GM23338 (cell line): ENCODE measurements at places on chromosomes 1 and 21.

- no peak for DNase-seq
Observed at GRCh38 chr21:42026082-42026435, 15.9 kb upstream of the ZBTB21 start.

GRCh38 chr1:19976317-19977003, 3.0 kb downstream of the PLA2G2A start:
- DNase-seq: no peak

DNA sequence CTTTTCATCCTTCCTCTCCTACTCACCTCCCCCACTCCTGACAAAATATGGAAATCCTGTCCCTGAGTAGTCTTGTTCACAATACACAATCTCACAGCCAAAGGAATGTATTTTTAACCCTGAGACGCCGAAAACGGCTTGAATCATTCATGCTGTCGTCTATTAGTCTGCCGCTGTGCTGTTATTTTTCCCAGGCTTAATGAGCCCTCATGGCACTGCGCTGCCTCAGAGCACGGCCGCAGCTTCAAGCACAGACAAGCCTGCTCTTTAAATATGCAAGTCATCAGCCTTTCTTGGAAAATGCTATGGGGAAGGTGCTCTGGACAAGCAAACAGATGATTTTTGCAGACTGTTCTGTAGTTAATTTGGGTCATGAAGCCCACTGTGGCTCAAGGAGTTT, 302.7 kb downstream of the DISC1 start:
- peak; percentile 46 for DNase-seq

DNA sequence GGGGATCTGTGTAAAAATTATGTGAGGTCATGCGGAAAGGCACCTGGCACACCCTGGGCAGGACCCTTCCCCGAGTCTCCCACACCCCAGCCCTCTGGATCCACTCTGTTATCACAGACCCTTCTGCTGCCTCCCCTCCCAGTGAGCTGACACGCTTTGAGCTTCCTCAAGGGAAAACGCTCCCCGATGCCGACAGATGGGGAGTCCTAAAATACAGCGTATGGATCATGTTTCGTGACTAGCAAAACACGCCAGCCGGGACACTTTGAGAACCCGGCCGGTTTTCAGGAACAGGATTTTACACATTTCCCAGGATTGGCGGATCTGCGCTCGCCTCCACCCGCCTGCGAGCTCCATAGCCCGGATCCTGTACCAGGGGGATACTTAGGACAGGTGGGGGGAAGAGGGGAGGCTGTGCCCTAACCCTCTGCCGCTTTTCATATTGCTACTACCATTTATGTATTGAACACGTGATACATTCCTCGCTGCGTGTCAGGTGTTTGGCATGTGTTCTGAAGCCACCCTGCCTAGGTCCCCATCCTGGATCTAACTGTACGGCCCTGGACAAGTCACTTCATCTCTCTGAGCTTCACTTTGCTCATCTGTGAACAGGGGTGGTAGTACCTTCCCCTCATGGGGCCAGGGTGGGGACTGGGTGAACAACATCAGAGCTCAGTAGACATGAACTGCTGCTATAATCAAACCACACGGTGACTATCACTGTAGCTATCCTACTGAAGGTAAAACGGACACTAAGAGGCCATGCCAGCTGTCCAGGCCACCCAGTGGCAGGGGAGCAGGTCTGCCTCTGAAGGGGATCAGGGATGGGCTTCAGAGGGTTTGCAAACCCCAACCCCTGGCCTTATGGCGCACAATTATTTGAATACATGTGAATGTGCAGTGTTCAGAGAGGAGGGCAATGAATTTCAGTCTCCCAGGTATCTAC, 63.2 kb downstream of the SSBP3 start:
- DNase-seq: no peak

DNA sequence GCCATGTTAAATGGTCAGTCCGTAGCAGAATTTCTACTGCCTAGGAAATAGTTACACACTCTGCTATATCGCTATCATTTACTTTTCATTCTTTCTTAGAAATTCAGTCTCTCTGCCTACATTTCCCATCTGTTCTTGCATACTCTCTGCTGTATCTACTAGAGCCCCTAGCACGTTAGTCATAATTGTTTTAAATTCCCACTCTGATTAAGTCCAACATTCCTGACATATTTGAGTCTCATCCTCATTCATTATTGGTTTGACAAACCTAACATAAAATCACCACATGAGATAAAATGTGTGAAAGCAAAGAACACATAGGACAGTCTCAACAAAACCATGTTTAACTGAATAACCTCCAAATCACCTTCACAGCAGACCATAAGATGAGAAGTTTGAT, 513.6 kb downstream of the PLPP3 start:
- no peak for DNase-seq

GRCh38 chr1:212782422-212783154, 9.0 kb downstream of the NSL1 start:
- DNase-seq: peak; percentile 45

DNA sequence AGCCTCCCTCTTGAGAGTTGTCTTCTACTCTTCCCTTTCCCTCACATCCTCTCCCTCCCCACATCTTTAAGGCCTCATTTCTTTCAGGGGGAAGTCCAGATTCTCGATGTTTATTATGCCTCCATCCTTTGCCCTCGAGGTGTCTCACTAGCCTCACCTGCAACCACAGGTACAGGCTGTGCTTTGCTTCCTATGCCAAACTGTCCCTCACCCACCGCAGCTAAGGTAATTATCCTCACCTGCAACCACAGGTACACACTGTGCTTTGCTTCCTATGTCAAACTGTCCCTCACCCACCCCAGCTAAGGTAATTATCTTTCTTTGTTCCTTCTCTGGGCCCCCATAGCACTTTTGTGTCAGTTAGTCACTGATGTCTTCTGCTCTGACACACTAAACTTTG, 328.1 kb upstream of the SNX7 start:
- no peak for DNase-seq

- DNase-seq: no peak
Observed at GRCh38 chr1:215052256-215053015, 30.1 kb upstream of the KCNK2 start.

- no peak for DNase-seq
Observed at GRCh38 chr21:41712730-41713129, 54.1 kb downstream of the RIPK4 start.

- DNase-seq: no peak
Observed at GRCh38 chr1:227316456-227316855, 1.8 kb downstream of the CDC42BPA start.

DNA sequence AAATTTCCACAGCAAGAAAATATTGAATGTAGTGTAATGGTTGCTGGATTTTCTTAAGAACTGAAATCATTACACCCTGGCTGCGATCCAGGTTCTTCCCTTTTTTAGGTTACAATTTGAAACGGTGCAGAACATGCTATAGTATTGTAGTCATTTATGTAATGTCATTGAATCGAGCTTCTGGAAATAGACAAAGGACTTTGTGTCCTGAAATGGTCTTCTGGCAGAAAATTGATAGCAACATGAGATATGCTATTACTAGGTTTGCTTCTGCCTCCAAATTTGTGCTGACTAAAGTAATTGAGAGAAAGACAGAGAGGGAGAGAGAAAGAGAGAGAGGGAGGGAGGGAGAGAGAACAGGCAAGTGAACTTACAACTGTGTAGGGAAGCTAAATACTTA, 146.2 kb upstream of the NFIA start:
- DNase-seq: no peak

GRCh38 chr1:81472387-81472786, 328.3 kb upstream of the ADGRL2 start:
- peak; percentile 24 for DNase-seq

- DNase-seq: peak; percentile 88
Observed at GRCh38 chr1:113905435-113905861, 322 bp downstream of the DCLRE1B start.

DNA sequence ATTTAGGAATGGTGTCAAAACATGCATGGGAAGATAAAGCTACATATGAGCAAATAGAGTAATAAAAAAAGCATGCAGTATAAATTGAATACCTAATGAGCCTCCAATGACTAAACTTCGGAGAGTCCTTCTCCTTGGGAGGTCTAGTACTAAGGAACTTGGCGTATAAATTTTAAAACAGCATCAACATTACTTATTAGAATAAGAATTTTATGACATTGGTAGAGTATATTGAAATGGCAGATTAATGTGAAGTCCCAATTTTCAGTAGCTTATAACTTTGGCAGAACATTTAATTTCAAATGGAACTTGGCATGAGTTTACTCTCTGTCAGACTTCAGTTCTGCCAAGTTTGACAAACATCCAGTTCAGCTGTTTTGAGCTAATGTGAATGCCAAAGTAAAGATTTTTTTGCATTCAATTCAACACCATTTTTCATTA, 104.7 kb upstream of the RGS18 start:
- DNase-seq: no peak

GRCh38 chr1:223845037-223845809, 524 bp downstream of the TP53BP2 start:
- peak; percentile 37 for DNase-seq

DNA sequence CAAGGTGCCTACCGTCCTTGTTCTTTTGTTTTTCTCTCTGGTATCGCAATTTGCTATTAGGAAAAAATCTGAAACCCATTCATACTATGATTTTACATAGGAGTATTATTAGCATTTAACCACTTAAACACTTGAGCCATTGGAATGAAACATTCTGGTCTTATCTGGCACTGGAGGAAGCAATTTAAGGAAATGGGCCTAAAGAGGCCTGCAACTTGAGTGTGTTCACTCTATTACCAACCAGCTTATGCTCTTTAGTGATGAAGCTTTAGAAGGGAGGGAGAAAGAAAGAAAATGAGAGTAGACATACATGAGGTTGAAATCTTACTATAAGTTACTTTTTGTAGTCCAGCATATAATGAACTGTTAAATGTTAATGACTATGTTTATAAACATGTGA, 5.7 kb downstream of the GJA5 start:
- DNase-seq: no peak

- DNase-seq: no peak
Observed at GRCh38 chr1:110237386-110238152, 27.5 kb downstream of the KCNC4 start.

DNA sequence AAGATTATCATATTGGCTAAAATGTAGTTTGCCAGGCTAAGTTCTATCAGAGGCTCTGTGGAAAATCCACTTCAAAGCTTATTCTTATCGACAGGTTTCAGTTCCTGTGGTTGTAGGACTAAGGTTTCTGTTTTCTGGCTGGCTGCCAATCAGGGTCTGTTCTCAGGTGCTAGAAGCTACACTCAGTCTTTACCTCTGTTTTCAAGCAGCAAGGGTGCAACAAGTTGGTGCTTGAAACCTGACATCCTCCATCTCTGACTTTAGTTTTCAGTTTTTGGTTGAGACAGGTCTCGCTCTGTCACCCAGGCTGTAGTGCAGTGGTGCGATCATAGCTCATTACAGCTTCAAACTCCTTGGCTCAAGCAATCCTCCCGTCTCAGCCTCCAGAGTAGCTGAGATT, 15.3 kb upstream of the TMCO2 start:
- DNase-seq: no peak
